Stimulated activated CD4-positive, alpha-beta T cell treated with anti-CD3 and anti-CD28 coated beads, Interleukin-12 subunit alpha, Interleukin-12 subunit beta, amount 100 ng/mL, for 24 hours (primary cell): ENCODE measurements at places on chromosomes 6 and 20.

DNA sequence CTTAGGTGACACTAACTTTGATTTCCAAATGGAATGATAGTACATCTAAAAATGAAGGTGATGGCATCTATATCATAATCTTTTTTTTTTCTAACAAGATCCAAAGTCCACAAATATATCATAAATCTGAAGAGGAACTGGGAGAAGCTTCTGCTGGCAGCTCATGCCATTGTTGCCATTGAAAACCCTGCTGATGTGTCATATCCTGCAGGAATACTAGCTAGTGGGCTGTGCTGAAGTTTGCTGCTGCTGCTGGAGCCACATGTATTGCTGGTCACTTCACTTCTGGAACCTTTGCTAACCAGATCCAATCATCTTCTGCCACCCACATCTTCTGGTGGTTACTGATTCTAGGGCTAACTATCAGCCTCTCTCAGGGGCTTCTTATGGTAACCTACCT lies 27.4 kb upstream of the KHDC1 start:
- DNase-seq = no peak

DNA sequence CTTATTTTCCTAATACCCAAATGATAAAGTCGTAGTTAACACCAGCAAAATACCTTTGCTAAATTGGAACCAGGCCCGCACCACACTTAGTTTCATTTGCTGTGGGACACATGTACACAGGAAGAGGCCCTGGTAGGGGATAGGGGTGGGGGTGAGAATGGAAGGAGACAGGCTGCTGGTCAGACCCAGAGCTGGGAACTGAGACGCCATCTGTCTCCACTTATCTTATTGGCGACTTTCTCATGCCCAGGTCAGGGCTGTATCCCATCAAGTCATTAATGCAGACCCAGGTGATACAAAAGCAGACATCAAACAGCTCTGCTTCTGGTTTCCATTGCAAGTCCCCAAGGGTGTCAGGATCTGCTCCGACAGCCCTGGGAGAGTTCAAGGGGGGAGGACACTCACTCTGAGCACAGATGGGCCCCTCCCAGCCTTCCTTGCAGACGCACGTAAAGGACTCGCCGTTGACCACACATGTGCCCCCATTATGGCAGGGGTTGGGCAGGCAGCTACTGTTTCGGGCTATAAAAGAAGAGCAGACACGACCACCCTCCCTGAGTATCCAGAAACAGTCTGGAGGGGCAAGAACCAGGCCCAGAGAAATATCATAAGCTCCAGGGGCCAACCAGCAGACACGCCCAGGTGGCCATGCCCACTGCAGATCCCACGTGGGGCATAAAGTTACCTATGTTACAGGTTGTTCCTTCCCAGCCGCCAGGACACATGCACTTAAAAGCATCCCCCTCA lies 29.2 kb downstream of the JAG1 start:
- DNase-seq = no peak

GRCh38 chr6:46867411-46867810 lies 54.3 kb downstream of the ADGRF5 start:
- DNase-seq = no peak

GRCh38 chr20:23634985-23635767 lies 2.6 kb downstream of the CST3 start:
- no peak for DNase-seq

DNA sequence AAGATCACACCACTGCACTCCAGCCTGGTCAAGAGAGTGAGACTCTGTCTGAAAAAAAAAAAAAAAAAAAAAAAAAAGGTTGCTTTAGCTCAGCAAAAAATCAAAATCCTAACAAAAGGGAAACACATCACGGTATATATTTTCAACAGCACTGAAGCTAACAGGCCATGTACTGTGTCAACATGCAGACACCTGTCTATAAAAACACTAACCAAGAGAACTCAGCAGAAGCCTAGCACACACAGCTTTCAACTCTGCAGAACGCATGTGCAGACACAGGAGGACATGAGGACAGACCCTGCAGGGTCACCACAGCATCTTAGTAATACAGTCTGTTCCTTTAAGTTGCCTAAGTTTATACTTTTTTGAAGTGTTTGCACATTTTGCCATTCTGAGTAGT lies 13.5 kb downstream of the NINL start:
- DNase-seq = no peak

- DNase-seq = no peak
These were observed 88.8 kb upstream of the SOX4 start for GRCh38 chr6:21504790-21505189.

- DNase-seq = no peak
These were observed 1180.0 kb upstream of the CITED2 start for GRCh38 chr6:140554421-140554820.

GRCh38 chr6:33488339-33488738 lies 34.0 kb downstream of the ZBTB9 start:
- DNase-seq = no peak

DNA sequence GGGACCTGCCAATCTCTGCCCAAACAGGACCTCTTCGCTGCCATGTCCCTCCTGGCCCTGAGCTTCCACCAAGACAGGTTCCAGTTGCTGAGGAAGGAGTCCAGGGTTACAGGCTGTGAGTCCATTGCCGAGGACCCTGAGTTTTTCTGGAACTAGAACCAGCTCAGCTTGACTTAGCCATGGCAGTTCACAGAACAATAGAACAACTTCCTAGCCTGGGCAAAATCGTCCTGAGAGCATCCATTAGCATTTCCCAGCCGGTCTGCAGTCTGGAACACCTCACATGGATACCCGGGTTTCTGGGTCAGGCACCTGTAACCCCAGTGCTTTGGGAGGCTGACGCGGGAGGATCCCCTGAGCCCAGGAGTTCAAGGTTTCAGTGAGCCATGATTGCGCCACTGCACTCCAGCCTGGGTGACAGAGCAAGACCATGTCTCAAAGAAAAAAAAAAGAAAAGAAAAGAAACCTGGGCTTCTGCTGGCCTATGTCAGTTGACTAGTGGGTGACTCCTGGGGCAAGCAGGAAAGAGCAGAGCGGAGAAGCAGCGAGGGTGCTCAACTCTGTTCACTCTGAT lies 90.3 kb downstream of the TCP11 start:
- no peak for DNase-seq

DNA sequence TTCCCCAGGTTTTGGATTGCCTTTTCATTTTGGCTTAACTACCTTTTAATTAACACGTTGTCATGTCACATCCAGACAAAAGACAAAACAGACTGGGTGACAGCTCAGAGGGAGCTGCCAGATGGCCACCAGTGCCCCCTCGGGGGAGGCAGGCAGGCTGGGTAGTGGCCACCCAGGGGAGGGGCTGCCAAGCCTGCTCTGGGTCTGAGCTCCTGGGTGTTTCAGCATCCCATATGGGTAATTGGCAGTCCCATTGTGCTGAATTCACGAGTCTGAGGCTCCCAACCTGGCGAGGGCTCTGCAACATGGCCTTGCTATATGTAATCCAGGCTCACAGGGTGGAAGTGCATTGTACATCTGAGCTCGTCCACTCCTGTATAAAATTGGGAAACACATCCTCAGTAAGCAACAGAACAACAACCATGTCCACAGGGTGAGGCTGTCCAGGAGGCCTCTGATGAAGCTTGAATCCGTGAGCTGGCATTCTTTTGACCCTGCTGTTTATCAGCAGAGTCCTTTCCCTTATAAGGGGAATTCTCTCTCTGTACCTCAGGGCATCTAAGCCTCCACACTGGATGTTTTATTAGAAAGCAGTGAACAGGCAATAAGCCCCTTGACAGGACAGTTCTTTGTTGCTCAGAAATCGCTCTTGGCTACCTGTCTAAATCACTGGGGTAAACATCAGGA lies 111.7 kb upstream of the SLC22A23 start:
- no peak for DNase-seq

DNA sequence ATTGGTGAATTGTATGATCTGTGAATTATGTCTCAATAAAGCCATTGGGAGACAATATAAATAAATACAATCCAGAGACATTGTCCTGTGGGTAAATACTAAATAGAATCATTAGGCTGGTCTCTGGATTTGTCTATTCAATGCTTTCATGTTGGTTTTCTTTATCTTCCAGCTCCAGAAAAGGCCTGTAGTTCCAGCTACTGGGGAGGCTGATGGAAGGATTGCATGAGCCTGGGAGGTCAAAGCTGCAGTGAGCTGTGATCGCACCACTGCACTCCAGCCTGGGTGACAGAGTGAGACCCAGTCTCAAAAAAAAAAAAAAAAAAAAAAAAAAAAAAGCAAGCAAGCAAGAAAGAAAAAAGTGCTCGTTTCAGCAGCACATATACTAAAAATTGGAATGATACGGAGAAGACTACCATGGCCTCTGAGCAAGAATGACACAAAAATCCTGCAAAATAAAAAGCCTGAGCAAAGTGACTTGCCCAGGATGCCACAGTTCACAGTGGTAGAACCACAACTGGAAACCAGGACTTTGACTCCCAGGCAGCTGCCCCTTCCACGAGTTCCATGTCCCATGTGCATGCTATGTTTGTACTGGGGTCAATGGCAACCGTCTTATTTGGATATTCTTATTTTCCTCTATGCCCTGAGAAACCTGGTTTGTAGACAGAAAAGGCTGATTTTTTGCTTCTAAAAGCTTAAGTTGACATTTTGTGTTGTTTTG lies 33.6 kb upstream of the GMPR start:
- no peak for DNase-seq

DNA sequence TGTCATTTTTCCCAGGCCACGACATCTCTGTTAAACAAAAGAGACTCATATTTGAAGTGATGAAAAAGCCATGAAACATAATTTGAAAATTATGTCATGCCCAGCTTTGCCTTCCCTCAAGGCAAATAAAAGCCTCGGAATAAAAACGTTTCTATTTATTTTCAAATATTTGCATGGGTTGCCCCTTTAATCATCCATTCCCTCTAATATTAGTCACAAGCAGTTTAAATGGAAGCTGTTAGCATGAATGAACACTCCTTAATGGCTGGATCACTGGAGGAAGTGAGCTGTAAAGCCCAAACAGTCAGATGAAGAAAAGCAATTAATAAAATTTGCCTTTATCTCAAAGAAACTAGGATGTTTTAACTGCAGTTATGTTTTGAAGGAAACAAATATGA lies 69.3 kb upstream of the STMND1 start:
- DNase-seq = no peak

DNA sequence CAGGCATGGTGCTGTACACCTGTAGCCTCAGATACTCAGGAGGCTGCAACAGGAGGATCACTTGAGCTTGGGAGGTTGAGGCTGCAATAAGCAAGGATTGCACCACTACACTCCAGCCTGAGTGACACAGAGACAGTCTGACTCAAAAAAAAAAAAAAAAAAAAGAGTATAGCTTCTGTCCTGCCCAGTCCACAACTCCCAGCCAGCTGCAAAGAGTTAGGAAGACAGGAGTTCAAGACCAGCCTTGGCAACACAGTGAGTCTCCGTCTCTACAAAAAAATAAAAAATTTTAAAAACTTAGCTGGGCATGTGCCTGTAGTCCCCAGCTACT lies 28.3 kb upstream of the TLDC2 start:
- DNase-seq = no peak

DNA sequence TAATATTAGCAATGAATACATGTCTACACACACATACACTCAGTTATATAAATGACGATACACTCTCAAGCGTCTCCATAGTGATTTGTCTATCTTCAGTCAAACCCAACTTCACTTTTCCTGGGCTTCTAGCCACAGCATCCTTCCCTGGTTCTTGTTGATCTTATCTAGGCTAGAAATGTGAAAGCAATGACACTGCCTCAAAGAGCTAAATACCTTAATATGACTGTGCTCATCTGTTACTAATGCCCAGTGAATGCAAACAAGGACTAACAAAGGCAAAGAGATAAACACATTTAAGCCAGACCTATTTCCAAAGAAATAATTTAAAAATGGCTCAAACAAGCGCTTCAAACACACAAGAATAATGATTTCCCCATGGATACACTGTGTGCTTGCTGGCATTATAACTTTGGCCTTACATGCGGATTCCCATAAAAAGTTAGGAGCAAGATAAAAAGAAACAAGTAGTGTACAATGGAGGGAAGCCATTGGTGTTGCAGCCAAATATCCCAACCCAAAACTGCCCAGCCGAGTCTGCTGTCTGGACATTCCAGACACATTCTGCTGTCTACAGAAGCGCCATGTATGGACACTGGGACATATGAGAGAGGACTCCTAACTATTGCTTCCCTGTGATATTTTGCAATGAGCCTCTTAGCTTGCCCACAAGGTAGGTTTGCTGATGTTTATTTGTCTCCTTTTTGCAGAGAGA lies 19.5 kb upstream of the DAAM2 start:
- no peak for DNase-seq

DNA sequence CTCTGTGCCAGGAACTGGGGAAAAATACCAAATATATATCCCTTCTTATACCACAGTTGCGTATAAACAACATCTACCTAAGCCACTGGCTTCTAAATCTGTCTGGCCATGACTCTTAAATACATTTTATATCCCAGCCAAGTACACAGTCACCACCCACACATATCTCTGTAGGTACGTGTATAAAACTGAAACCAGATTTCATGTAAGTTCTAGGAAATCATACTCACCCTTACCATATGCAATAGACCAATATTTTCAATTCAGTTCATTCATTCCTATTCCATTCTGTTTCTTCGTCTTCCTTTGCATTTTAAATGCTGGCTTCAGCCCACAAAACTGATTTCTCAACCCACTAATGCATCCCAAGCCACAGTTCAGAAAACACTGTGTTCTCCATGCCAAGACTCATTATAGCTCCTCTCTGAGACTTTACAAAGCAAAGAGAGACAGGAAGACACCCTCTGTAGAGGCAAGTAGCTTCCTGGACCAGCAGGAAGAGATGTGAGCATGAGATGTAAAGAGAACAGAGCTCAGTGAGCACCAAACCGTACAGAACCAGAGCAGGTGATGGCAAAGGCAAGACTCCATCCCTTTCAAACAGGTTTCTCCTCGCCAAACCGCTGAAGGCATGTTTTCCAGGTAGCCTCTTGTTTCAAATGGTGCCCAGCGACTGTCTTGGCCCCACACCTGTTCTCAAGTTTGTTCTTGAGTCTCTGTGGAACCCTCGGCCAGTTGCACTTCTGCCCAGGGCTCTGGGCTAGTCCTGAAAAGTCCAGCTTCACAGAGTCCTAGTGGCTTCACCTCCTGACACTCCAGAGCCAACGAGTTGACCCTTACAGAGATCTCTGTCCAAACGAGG lies 18.7 kb downstream of the FAM50B start:
- DNase-seq = no peak

DNA sequence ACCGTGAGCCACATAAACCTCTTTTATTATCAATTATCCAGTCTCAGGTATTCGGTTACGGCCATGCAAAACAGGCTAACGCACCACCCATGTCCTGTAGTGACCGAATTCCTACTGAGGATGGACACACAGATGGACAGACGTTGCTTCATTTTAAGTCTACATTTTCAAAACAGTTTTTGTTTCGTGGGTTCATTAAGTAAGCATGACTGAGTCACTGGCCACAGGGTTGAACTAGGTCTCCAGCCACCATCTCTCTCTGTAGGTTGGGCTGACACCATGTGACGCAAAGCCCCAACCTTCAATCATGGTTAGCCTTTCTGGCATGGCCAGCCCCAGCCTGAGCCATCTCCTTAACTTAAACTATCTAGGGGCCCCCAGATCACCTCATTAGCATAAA lies 110.0 kb upstream of the SLC22A23 start:
- no peak for DNase-seq

- DNase-seq = no peak
These were observed 40.6 kb downstream of the HECA start for GRCh38 chr6:139175389-139175948.
